Skeletal muscle tissue (tissue), 5 donors: ENCODE measurements at places on chromosomes 13 and 19. TPM values are rescaled to one million over a fixed set of nuclear protein-coding genes. Genes with fewer than 3 reads are reported as not detected.

FGF14 gene
- total RNA-seq: 0.52 TPM

WTIP gene
- total RNA-seq: 12.0 TPM

GGN gene
- not detected for total RNA-seq

CD33 gene
- total RNA-seq: 0.52 TPM

PTPRH gene
- total RNA-seq: under 0.01 TPM

IGFL2 gene
- not detected for total RNA-seq

CERS4 gene
- 17.7 TPM for total RNA-seq

ZNF492 gene
- total RNA-seq: 1.0 TPM

PROZ gene
- total RNA-seq: not detected

TEX26 gene
- not detected for total RNA-seq

WBP4 gene
- total RNA-seq: 6.8 TPM

SHFL gene
- 5.2 TPM for total RNA-seq

HIPK4 gene
- not detected for total RNA-seq

HAUS5 gene
- total RNA-seq: 5.7 TPM

ARHGAP33 gene
- total RNA-seq: 1.0 TPM

THSD1 gene
- 26.6 TPM for total RNA-seq

LMO7 gene
- total RNA-seq: 176 TPM

SYNE4 gene
- total RNA-seq: not detected

FUT3 gene
- total RNA-seq: not detected

OR7D2 gene
- not detected for total RNA-seq

CD22 gene
- 4.7 TPM for total RNA-seq

NCCRP1 gene
- total RNA-seq: not detected

ATP13A1 gene
- total RNA-seq: 23.0 TPM

DAND5 gene
- not detected for total RNA-seq

EDNRB gene
- 13.0 TPM for total RNA-seq

FCER2 gene
- under 0.01 TPM for total RNA-seq

URAD gene
- not detected for total RNA-seq

ZNF132 gene
- total RNA-seq: 9.9 TPM

PLIN4 gene
- 15.7 TPM for total RNA-seq

ADGRE2 gene
- under 0.01 TPM for total RNA-seq

NLRP7 gene
- not detected for total RNA-seq

FXYD1 gene
- 45.4 TPM for total RNA-seq

MISP3 gene
- total RNA-seq: not detected

METTL21C gene
- 29.7 TPM for total RNA-seq

ZNF560 gene
- total RNA-seq: 0.52 TPM

CRTC1 gene
- total RNA-seq: 3.1 TPM

FFAR2 gene
- total RNA-seq: 1.0 TPM

CEACAM20 gene
- not detected for total RNA-seq

JSRP1 gene
- 79.3 TPM for total RNA-seq

ARRDC5 gene
- total RNA-seq: under 0.01 TPM

KLK7 gene
- not detected for total RNA-seq

PALM3 gene
- not detected for total RNA-seq

VSTM1 gene
- not detected for total RNA-seq
